ENCODE measurements at places on chromosomes 5 and 9.

- DNase-seq, result no peak
Measured at GRCh38 chr9:13728131-13728530, 448.6 kb upstream of the MPDZ start.

- no peak for DNase-seq
Measured at GRCh38 chr5:120449501-120449900, 14.6 kb upstream of the PRR16 start.

DNA sequence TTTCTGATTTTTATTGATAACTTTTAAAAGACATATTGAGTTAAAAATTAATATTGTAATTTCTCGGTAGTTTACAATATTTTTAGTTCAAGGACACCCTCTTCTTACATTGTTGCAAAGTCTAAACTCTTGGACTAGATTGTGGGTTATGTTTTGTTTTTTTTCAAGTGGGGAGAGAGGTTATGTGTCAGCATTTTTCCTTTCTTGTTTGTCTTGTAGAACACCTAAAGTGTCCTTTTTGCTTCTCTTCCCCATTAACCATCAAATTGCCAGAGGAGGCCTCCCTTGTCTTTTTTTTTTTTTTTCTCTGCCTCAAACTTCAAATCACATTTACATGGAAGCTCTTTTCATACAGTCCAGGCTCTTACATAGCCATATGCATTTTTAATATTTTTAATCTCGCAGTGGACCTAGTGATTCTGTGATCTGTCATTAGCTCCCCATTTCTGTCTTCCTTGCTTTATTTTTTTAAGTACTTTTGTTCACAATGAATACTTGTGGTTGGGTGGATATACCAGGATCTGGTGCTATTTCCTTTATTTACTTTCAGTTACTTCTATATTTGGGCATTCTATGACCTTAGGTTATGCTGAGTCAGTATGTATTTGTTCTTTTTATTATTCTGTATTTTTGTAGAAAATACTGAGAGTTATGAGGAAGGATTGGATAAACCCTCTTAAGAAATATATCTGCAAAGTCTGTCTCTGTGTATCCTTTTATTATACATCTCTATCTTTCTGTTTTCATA lies 2280.6 kb upstream of the ACO1 start:
- no peak for DNase-seq

- DNase-seq, result no peak
Measured at GRCh38 chr5:1917830-1918487, 35.2 kb upstream of the IRX4 start.

GRCh38 chr5:167574464-167574863 lies 717.0 kb upstream of the WWC1 start:
- no peak for DNase-seq

GRCh38 chr9:34956648-34957047 lies 1.4 kb upstream of the PHF24 start:
- DNase-seq, result no peak

GRCh38 chr9:136531904-136532798 lies 13.7 kb downstream of the NOTCH1 start:
- no peak for DNase-seq
